ENCODE measurements at places on chromosomes 2 and 18.
A peak's percentile ranks its signal among the peaks of the same experiment; 100 is the strongest.

DNA sequence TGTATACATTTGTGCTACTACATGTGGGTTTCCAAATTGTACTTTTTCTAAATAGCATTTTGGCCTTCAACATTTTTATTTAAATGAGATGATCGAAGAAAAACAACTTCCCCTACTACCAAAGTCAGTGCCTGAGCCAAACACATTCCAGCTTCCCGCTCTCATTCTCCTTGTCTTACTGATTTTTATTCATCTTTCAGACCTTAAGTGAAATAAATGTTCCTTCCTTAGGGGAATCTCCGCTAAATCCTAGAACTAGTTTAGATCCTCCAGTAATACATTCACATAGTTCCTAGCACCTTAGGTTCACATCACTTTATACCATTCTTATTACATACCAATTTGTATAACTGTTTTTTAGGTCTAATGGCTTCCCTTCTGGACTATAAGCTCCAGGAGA lies 122.3 kb upstream of the COL3A1 start:
- no peak for DNase-seq

DNA sequence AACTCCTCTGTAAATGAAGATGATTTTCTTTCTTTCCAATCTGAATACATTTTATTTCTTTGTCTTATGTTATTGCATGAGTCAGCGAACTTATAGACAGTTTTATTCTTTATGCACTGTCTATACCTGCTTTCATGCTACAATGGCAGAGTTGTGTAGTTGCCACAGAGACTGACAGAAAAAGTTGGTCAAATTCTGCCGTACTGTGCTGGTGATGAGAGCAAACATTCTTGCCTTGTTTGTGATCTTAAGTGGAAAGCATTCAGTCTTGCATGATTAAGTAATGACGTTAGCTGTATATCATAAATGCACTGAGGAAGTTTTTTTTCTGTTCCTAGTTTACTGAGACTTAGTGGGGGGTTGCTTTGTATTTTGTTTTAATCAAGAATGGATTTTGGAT lies 32.9 kb downstream of the ZC3H15 start:
- DNase-seq: peak; percentile 31

DNA sequence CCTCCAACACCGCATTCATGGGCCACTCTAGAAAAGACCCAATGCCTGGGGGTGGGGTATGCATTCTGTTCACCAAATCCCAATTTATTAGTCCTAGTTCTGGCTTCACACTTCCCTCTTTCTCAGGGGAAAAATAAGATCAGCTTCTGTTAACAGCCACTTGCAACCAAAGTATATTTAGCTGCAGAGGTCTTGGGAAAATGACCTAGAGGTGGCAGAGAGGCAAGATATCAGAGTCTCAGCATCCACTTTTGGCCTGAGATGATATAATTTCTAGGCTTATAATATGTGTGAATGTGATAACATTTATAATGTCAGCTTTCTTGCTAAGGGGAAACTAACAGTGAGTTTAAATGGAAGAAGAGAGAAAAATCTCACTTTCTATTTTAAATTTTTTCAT lies 89.1 kb downstream of the ZNF385B start:
- no peak for DNase-seq

DNA sequence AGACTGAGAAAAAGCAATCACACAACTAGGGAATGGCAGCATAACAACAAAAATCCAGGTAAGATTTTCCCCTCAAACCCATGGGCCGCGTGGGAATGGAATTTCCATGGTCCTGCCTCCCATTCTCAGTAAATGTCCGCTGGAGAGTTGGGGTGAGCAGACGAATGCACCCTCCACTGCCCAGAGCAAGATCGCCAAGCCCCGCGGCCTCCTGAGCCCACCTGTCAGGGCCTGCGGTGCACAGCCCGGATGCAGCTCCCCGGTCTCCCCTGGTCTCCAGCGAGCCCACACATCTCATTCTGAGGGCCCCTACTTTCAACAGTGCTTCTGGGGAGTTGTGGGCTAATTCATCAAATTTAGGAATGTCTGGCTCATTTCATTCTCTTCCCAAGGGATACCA lies 327.4 kb upstream of the HS6ST1 start:
- DNase-seq: no peak

- DNase-seq: no peak
These were observed 18.7 kb upstream of the NEMP2 start for GRCh38 chr2:190553254-190553653.

DNA sequence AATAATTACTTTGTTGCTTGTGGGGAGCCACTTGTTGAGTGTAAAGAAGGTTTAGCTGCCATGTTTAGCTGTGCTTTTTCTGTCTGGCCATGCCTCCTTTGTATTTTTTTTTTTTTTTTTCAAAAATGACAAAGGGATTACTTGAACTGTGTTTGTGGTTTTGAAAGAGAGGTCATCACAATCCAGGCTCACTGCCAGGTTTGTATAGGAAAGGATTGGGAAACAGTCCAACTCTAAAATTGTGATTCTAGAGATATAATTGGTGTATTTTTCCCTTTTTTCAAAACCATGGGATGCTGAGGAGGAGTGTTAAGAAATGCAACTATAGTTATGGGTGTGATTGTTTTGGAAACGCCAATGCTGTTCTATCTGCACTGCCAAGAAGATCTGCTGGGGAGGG lies 4.3 kb downstream of the ITPRIPL1 start:
- DNase-seq: no peak

DNA sequence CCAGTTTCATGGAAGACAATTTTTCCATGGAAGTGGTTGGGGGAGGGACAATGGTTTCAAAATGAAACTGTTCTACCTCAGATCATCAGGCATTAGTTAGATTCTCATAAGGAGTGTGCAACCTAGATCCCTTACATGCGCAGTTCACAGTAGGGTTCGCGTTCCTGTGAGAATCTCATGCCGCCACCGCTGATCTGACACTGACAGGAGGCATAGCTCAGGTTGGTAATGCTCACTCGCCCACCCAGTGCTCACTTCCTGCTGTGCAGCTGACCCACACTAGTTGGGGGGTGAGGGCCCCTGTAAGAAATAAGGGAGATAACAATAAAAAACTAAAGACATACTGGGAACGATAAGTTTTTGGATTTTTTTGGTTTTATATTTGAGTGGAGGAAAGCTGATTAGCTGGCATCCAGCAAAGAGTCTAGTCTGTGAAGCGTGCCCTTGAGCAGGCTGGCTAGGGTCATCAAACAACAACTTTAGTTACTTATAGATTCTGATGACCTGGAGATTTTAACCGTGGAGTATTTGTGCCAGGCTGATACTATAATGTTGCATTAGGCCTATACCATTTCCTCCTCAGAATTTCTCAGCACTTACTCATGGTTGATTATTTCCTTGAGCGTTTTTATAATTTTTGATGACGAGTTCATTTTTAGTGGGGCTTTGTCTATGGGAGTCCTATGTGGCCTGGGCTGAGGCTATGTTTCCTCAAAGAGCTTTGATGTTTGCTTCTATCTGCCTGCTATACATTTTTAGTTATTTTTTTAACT lies 6.3 kb upstream of the MCFD2 start:
- no peak for DNase-seq
